ENCODE measurements at places on chromosomes 4 and X.

DNA sequence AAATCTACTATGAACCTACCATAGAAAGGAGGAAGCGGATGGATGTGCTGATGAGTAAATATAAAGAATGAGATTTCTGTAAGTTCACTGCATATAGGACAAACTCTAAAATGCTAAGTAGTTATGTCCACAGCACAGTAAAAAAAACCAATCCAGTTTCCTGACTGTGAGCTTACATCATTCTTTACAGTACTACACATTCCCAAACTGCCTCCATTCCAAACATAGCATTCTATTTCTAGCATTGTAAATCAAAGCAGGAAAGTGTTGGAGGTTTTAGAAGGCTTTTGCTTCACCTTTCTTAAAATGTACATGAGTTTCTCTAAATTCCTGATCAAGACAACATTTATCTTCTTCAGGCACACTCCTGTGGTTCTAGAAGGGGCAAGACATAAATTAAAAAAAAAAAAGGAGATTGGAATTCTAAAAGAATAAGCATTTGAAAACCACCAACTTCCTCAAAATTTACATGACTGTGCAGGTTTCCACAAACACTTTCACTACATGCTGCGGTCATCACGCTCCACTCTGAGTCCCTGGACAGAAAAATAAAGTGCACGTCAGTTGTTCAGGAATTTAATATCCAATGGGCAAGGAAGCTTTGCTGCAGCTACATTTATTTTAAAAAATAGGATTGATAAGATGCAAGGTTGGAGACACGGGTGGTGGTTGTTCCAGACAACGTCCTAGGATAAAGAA, 297.6 kb upstream of the STS start:
- DNase-seq = no peak

GRCh38 chr4:27407616-27408015, 547.0 kb downstream of the STIM2 start:
- DNase-seq = no peak

- DNase-seq = no peak
Measured at GRCh38 chr4:22439947-22440346, 75.9 kb downstream of the ADGRA3 start.

GRCh38 chr4:7988437-7988836, 48.8 kb upstream of the AFAP1 start:
- DNase-seq = no peak

DNA sequence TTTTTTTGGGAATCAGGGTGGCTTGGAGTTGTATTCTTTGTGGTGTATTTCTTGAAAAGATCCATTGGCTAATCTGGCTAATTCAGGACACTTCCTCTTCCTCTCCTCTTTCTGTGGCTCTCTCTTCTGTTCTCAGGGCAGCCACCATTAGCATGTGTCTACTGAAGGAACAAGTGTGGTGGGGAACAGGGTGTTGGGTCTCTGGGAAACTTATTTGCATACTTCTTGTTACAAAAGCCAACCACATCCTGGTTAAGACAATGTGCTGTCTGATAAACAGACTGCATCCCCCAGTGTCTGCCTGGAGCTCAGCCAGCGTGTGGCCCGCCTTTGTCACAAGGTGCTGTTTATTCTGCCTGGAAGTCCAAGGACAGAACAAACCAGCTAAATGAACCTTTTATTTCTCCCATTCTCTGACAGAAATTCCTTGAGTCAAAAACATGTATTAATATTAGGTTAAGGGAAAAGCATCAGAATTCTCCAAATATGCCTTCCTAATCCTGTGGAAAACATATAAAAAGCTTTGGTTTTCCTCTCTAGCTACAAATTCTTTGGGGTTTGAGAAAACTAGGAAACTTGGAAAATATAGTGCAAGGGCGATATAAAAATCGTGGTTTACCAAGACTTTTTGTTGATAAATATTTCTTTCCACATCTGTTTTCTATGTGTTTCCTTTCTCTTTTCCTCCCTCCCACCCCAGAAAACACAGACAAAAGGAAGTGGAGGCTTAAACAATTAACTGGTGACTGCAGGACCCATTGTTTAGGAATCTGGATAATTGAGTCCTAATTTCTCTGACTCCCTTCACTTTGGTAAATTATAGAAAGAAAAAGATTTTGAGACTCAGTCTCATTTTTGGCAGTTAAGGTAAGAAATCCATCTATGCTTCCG, 203.6 kb downstream of the SPRY1 start:
- peak; percentile 45 for DNase-seq

DNA sequence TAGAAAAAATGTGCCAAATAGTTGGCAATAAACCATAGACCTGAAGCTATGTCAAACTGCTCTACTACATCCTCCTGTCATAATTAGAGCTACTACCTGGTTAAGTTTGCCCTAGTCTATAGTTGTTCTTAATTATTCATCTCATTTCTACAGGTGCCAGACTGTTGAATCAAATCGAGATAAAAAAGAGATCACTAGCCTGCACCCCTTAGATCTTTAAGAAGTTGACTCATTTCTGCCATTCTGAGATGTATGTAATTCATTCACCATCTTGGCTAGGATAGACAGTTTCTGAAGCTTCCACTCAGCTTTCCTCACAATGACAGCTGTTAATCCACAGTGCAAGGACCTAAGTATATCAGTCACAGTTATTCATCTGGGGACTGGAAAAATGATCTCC, 452.1 kb upstream of the BOD1L1 start:
- DNase-seq = no peak

- no peak for DNase-seq
Measured at GRCh38 chr4:5759236-5760075, 48.5 kb downstream of the EVC start.

DNA sequence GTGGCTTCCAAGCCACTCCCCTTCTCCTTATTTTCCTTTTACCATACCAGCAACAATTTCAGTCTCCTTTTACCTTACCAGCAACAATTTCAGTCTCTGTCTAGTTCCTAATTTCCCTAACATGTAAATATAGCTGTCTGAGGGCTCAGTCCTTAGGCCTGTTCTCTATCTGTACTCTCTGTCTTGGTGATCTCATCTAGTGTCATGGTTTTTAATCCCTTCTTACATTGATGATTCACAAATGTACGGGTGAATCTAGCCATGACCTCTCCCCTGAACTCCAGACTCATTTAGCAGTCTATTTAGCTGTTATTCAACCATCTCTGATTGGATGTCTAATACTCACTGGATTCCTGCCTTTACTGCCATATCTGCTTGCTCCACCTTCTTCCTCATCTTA, 7.2 kb downstream of the IL15 start:
- DNase-seq = no peak

- DNase-seq = peak; percentile 65
Measured at GRCh38 chrX:153667956-153668396, 5.6 kb downstream of the PNCK start.

DNA sequence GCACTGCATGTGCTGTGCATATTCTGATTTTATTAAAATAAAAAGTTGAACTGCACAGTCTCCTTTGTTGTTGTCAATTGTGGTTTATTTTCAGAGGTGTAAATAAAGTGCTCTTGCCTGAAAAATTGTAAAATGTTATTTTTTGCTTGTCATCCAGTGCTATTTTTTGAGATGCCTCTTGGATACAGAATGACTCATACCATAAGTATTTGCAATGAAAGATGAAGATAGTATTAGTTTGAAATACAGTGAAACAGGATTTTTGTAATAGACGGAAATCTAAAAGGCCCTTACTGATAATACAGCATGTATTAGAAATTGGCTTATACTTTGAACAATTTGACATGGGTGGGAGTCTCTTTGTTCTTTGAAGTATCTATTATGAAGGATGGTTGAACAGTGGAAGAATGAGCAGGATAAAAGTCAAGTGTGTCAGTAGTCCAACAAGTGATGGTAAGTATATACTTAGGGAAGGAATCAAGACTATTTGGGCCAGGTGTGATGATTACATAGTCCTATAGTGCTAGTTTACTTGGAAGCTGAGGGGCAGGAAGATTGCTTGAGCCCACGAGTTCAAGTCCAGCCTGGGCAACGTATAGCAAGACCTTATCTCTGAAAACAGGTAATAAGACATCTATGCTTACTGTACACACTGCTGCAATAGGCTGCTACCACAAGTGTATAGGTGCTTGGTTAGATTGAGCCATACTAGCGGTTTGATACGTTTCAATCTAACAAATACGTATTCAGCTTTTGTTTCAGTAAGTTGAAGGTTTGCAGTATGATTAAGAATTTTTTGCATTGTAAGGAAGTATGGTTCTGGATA, 16.4 kb downstream of the DDX3X start:
- no peak for DNase-seq

- no peak for DNase-seq
Measured at GRCh38 chr4:21815651-21816377, 132.8 kb downstream of the KCNIP4 start.

DNA sequence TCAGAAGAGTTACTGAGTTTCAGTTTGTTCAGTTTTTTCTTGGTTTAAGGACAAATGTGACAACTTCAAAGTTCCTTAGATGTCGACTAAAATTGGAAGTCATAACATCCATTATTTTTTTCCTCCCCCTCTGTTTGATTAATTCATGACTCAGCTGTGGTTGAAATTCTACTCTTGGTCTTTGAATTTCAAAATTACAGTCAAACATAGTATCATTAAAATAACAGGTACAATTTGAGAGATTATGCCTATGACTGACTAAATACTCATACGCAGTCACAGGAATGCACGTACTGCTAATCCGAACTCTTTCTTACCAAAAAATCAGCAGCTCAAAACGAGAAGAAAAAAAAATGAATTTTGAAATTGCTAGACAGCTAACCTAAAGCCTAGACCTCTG, 1434.8 kb downstream of the RAPGEF2 start:
- no peak for DNase-seq

GRCh38 chrX:111339212-111339611, 68.9 kb upstream of the CAPN6 start:
- DNase-seq = no peak

DNA sequence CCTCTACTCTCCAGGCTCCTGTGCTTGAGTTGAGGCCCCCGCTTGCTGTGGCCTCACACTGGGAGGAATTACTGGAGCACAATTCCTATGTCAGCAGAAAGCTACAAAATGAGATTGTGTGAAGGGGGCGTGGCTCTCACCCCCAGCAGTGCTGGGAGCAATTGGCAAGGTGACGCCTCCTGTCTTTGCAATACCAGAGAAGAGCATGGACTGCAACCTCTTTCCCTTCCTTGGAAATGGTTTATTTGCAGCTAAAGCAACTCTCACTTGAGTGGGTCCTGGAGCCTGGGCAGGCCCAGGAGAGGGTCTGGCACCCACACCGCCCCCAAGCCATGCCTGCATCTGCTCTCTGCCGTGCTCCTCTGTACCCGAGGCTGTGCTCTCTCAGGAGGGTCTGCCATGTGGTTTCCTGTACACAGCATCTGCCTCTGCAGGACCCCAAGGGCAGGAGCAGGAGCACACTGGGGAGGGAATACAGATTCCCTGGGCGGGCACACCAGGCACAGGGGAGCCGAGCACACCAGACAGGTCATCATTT, 32.9 kb upstream of the HGFAC start:
- DNase-seq = no peak

GRCh38 chr4:8319731-8320385, 50.3 kb downstream of the HTRA3 start:
- no peak for DNase-seq

- no peak for DNase-seq
Measured at GRCh38 chr4:131046821-131047220, 1950.9 kb downstream of the C4orf33 start.
